ENCODE measurements at places on chromosomes 3 and 15.
A peak's percentile ranks its signal among the peaks of the same experiment; 100 is the strongest.

DNA sequence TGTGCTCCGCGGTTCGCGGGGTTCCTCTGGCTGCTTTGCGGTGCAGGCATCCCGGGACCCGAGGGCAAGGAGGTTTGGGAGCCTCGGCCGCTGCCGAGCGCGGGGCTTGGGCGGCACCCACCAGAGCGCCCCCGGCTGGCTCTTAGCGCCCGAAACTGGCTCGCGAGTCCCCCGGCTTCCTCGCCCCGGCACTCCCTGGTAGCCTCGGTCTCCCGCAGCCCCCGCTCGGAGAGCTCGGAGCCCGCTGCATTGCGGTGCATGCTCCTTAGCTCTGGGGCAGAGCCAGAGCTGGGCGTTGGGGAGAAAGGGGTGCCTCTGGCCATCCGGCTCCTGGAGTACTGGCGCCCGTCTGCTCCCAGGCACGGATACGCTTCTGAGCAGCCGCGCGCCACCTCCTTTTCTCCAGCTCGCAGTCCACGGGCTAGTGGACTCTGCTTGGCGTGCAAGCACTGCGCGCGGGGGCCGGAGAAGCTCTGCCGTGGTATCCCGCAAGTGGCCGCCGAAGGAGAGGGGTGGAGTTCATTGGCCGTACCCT lies 753 bp downstream of the EPHB1 start:
- DNase-seq, result no peak

DNA sequence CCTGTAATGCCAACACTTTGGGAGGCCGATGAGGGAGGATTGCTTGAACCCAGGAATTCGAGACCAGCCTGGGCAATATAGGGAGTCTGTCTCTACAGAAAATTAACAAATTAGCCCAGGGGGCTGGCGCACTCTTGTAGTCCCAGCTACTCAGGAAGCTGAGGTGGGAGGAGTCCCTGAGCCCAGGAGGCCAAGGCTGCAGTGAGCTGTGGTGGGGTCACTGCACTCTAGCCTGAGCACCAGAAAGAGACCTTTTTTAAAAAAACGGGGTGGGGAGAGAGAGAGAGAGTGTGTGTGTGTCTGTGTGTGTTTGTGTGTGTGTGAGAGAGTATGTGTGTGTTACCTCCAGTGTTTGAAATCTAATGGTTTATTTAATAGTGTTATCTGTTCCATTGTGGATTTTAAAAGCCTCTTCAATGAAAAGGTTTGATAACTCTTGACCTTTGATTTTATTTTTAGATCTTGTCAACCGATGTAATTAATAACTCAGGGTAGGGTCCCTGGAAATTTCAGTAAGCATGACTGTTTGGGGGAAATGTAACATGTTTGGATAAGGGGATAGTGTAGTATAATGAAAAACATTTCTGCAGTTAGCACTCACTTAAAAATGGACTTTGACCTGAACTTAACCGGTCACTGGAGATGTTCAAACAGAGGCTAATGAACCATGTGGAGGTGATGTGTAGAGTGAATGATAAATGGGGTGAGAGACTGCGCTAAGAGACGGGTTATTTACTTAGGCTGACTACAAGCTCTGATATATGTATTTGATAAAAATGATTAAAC lies 29.7 kb downstream of the LRCH3 start:
- DNase-seq, result no peak

DNA sequence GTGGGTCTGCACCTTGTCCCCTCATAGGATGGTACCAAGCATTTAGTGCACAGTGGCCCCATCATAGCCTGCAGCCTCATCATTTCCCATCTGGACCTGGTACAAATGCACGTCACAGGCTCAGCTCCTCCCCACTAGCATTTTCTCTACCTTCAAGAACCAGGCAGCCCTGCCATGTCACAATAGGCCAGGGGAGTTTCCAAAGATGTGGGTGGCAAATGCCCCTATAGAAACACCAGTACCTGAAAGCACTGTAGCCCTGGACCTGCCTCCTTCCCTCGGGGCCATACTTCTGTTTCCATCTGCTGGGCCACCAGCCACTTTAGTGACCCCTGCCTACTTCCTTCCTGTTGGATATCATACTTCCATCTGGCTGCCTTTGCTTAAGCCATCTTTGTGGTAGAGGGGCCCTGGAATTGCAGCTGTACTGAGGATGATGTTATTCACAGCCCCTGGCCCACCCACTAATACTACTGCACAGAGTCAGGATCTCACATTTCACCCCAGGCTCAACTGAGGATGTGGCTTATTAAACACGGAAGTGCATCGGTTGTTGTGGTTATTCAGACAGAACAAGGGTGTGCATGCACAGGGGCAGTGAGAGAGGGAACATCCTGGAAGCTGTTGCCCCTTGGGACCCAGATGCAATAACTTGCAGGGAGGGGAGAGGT lies 3.8 kb downstream of the TCTA start:
- peak; percentile 55 for DNase-seq

GRCh38 chr3:170327040-170327808 lies 30.3 kb upstream of the SKIL start:
- DNase-seq, result no peak

- no peak for DNase-seq
These were observed 42.1 kb downstream of the DGKG start for GRCh38 chr3:186319945-186320344.

GRCh38 chr3:14369675-14370669 lies 32.4 kb upstream of the SLC6A6 start:
- DNase-seq, result no peak

GRCh38 chr15:51917493-51917892 lies 54.1 kb downstream of the LEO1 start:
- no peak for DNase-seq

DNA sequence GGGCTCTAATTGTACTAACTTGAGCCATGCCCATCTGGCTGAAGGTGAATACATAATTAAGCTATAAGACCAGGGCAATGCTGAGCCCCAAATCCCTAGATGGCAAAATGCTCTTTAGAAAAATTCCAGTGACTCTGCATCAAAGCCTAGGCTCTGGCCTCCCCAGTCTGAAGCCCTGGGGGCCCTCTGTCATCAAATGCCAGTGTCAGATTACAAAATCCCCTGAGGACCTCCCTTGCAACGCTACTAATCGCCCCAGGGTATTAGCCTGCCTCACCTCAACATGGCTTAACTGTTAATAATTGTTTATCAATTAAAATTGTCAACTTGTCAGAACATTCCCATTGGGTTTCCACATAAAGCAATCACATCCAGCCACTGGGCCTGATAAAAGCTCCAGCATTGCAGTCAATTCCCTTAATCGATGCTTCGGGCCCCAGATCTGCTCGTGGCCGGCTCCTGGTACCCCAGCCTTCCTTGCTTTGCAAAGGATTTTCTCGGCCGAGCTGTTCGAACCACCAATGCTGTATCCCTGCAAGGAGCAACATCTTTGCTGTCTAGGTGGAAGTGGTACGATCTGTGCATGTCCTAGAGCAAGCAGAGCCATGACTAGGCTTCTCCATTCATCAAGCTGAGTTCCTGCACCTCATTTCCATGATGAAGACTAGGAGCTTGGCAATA lies 151.7 kb downstream of the MEGF11 start:
- no peak for DNase-seq

DNA sequence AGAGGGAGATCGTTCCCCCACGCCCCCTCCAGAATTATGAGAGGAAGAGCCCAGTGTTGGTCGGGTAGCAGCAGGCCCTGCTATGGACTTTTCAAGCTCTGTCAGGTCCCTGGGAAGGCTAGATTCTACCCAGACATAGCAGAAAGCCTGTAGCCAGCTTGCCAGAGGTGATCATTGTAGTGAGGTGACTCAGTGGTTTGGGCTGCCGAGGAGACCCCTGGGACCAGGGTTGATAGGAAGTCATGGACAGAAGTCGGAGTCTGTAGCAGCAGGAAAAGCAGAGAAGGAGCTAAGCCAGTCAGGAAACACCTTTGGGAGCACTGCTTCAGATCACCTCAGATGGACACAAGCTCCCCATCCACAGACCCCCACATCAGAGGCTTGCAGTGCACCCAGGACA lies 67.7 kb downstream of the CCNL1 start:
- DNase-seq, result no peak

DNA sequence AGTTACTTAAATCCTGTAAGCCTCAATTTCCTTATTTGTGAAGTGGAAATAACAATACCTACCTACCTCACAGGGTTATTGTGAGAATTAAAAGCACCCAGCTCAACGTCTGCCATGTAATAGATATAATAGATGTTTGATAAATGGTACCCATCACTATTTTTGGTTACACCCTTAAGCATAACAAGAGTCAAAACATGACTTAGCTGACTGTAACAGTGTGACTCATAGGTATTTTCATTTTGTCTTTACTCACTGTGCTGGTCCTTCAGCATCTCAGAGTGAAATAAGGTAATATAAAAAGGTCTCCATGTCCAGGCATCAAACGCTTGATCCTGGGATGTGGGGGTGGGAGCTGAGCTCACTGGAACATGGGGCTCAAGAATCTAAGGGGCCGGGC lies 3.1 kb downstream of the CPLX3 start:
- DNase-seq, result no peak

GRCh38 chr15:81744364-81744763 lies 301.5 kb downstream of the MEX3B start:
- DNase-seq, result no peak

GRCh38 chr15:91857224-91857585 lies 3.7 kb downstream of the SLCO3A1 start:
- no peak for DNase-seq

DNA sequence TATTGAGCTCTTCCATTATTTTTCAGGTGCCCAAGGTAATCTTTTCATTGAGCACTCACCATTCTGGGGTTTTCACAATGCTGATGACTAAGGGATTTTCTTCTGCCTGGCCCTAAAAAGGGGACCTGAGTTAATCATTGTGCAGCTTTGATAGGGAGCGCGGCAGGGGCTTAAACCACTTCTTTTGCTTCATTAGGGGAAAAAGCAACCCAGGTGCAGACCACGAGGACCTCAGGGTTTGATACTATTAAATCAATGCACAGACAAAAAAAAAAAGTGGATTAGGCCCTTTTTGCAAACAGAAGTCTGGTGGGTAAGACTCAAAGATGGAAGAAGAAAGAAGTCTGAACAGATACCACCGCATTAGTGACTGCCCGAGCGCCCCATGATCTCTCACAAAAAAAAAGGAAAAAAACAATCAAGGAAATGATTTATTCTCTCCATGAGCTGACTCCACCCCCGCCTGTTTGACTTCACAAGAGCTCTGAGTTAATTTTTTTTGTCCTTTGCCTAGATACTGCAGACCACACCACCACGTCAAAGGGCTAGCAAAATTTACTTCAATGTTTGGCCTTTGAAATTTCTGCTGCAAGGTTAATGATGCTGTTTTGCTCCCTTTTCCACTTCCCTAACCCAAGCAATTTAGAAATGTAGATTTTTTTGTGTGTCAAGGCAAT lies 78.0 kb upstream of the FEZF2 start:
- no peak for DNase-seq

GRCh38 chr3:113626503-113627371 lies 69.7 kb downstream of the USF3 start:
- DNase-seq, result no peak

DNA sequence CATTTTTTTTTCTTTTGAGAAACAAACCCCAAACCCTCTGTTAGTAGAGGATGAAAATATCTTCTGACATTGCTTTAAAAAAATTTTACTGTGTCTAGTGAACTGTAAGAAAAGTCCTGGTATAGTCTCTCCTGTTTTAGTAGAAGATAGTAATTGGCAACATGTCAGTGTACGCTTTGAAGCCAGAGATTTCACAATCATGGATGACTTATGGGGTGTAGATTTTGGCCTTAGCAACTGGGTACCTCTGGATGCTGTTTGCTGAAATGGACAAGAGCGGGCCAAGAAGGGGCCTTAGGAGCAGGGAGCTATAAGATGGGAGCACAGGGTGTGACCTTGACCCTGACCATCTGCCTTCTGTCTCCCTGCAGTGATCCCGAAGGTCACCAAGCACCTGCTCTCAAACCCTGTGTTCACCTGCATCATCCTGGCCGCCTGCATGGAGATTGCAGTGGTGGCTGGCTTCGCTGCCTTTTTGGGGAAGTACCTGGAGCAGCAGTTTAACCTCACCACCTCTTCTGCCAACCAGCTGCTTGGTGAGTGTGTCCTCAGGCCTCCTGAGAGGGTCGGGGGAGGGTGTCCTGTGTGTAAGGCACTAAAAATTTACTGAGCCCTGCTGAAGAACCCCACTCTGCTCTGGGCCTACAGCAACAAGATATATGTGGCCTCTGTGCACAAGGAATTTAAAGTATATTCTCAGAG lies 266.7 kb downstream of the SLCO3A1 start:
- DNase-seq, result no peak

DNA sequence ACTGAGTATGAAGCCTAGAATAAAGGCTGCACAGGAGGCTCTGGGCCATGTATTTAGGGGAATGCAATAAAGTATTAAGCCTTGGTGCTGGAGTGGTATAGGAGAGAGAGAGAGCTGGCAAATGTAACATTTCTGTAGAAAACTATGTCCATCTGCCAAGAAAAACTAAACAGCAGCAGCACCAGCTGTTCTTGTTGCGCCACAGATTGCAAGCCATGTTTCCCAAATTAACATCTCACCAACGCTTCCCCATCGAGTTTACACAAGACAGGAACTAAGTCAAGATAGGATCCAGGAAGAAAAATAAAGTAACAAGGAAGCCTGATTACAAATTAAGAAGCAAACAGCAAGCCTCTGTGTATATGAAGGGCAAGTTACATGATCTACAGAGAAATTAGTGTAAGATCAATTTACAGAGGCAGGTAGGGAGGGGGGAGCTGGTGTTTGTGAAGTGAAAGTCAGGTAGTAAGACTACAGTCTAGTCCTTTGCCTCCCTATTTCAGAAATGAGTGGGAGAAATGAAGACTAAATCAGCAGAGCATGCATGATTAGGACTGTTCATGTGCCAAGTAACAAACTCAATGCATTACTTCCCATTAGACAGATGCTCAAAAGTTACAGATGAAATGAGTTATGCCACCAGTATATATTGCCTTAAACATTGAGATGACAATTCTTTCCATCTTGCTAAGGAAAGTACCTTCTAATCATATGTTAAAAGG lies 900.5 kb downstream of the EPHA3 start:
- no peak for DNase-seq

DNA sequence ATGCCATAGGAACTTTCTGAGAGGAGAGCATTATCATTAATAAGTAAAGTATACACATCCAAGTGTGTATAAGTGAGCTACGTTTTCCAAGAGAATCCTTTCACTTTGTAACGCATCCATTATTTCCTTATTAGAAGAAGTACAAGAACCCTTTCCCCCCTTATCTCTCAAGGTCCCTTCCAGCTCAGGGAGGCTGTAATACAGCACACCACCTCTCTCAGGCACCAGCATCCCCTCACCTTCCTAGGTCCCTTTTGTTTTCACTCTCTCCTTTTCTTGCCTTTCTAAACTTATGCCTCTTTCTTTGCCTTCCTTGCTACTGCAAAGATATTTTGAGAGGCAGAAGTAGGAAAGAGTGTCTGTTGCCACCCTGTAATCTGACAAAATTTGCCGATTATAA lies 446.0 kb downstream of the GRM7 start:
- DNase-seq, result no peak

Data from stimulated activated CD4-positive, alpha-beta T cell treated with anti-CD3 and anti-CD28 coated beads, Interleukin-2, amount 100 ng/mL, for 4 hours (primary cell).